ENCODE measurements at places on chromosomes 12 and 14.
A peak's percentile ranks its signal among the peaks of the same experiment; 100 is the strongest.

- DNase-seq, result no peak
Observed at GRCh38 chr14:70882776-70883492, 24.3 kb upstream of the PCNX1 start.

GRCh38 chr14:50039734-50040400, 76.5 kb downstream of the VCPKMT start:
- DNase-seq, result no peak

- no peak for DNase-seq
Observed at GRCh38 chr14:104935026-104935650, 10.5 kb downstream of the PLD4 start.

- DNase-seq, result no peak
Observed at GRCh38 chr12:128040971-128041370, 226.0 kb upstream of the TMEM132C start.

DNA sequence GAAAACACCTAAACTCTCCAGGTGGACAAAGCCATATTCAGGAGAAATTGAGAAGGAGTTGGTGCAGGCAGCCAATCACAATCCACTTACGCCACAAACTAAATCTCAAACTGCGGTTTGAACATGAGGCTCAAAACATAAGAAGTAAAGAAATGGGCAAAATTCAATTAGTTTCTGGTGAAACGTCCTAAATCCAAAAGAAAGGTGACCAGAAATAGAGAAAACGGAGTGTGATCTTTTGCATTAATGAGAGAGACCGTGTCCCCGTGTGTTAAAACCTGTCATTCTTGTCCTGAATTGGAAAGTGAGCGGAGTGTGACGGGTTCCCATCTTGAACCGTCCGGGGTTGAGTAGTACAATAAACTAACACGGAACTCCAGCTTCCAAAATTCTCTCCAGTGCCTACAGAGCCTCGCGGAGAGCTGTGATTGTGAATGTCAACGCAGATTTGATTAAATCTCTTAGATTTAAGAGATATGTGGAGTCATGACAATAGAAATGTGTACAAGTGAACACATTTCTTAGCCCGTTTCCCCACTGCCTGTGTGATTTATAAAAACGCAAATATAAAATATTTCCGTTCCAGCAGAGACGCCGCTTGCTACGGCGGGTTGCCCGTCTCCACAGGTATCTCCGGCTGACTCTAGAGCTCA, 595 bp upstream of the METAP2 start:
- peak; percentile 76 for DNase-seq

DNA sequence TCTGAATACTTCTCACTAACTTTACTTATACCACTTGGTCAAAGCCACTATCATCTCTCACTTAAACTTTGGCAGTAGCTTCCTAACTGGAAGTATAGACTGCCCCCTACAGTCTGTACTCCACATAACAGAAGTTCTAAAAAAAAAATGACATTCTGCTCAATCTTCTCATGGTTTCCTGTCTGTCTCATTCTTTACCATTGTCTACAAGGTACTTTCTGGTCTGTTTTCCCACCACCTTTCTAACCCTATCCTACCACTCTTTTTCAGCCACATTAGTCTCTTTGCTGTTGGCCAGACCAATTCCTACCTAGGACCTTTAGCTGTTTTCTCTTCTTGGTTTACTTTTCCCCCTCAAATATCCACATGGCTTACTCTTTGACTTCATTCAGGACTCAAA, 14.7 kb downstream of the CPSF6 start:
- peak; percentile 78 for DNase-seq

DNA sequence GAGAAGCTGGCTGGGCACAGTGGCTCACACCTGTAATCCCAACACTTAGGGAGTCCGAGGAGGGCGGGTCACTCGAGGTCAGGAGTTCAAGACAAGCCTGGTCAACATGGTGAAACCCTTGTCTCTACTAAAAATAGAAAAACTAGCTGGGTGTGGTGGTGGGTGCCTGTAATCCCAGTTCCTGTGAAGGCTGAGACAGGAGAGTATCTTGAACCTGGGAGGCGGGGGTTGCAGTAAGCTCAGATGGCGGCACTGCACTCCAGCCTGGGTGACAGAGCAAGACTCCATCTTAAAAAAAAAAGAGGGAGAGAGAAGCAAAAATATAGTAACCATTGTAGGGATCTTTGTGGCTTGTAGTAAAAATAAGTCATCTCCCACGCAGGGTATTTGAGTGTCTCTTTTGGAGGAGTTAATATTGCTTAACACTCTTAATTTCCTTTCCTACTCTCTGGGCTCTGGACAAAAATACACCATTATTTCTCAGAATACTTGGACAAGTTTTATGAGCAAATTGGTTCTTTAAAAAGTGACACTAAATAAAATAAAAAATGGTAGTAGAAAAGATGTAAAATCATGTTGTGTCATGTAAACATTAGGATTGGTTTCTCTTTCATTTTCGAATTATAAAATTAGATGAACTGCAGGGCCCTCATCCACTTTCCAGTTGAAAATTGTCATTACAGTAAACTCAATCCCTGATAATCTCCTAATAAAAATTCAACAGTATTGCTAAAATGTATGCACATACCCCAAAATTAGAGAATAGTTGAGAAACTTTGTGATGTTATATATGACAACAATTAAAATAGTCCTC, 61.1 kb upstream of the C12orf71 start:
- no peak for DNase-seq

- no peak for DNase-seq
Observed at GRCh38 chr14:50756300-50756699, 74.7 kb downstream of the NIN start.

- DNase-seq, result no peak
Observed at GRCh38 chr12:13336216-13336615, 139.7 kb downstream of the EMP1 start.

DNA sequence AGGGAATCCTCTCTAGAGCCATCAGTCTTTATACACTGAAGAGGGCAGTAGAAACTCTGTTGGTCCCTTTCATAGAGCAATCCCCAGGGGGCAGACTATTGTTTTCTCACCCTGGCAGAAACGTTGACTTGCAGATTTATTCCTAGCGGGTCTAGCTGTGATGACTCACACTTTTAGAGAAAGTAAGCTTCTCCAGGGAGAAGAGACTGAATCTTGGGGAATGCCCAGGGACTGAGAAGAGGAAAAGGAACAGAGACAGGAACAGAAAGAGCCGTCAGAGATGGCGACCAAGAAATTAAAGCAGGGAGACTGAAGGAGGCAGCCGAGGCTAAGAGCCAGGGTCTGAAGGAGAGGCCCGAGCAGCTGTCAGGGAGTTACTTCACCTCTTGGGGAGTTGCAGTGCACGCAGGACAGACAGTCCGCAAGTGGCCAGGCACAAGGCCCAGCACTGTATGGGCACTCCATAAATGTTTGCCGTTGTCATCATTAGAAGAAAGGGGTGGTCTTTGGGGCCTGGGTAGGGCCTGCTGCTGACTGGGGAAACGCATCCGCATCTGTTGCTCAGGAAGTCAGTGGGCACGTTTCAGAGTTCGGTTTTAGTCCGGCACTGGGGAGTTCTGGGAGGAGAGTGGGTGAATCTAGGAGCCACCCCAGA, 13.0 kb downstream of the PLEKHG6 start:
- DNase-seq, result peak; percentile 92

Data from adipocyte (in vitro differentiated cells).